Myocyte (in vitro differentiated cells): ENCODE measurements at places on chromosomes 13 and 19.

DNA sequence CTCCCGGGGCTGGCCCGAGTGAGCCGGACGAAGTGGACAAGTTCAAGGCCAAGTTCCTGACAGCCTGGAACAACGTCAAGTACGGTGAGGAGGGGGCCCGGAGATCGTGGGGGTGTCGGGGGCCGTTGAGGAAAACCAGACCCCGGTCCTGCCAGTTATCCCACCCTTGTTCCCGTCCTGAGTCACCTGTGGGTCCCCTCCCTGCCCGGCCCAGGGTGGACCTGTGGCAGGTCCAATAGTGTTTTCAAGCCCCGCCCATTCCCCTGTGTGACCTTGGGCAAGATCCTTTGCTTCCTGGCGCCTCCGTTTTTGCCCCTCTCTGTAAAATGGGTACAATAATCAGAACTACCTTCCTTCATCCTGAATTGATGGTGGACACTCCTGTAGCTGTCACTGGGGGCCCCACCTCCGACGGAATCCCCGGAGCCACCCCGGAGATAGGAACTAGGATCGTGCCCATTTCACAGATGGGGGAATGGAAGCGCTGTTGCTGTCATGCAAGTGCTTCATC, 593 bp downstream of the ATG4D start:
- no peak for DNase-seq

DNA sequence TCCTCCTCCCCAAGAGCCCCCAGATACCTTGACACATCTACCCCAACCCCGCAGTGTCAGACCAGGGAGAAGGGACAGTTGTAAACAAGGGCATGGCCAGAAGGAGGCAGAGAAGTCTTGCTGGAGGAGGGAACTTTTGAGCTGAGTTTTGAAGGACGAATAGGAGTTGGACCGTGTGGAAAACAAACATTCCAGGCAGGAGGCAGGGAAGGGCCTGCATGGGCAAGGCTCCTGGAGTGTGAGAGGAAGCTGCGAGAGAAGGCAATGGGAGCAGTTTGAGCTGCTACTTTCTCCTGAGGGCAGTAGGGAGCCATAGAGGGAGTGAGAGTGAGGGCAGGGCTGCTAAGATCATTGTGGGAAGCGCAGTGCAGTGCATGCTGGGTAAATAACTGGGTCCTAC, 23.3 kb downstream of the IL12RB1 start:
- no peak for DNase-seq

- no peak for DNase-seq
Measured at GRCh38 chr13:30884543-30884942, 21.5 kb upstream of the MEDAG start.

DNA sequence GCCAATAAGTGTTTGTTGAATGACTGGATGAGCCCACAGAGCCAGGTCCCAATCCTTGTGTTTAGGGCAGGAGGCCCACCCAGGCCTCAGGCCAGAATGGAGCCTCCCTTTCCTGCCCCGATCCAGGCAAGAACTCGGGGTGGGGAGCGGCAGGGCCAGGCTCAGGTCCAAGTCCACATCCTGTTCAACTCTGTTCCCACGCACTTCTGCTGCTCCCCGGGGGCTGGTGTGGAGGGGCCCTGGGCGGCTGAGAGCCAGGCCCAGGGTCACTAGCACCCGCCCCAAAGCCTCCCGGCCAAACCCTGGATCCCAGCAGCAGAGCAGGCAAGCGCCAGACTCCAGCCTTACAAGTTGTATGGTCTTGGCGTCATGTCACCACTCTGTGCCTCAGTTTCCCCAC, 8.0 kb downstream of the ANGPTL8 start:
- no peak for DNase-seq

GRCh38 chr19:15112385-15112784, 5.2 kb downstream of the SYDE1 start:
- DNase-seq = no peak

- no peak for DNase-seq
Measured at GRCh38 chr13:86840250-86841191, 830.6 kb upstream of the SLITRK5 start.

DNA sequence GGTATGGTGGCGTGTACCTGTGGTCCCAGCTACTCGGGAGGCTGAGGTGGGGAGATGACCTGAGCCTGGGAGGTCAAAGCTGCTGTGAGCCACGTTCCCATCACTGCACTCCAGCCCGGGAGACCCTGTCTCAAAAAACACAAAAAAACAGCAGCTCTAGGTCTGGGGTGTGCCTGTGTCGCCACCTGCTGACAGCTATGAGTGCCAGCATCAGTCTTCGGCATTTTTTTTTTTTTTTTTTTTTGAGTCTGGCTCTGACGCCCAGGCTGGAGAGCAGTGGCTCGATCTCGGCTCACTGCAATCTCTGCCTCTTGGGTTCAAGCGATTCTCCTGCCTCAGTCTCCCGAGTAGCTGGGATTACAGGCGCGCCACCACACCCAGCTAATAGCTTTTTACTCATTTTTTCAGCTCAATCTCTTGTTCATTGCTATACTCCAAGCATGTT, 10.1 kb downstream of the AP2S1 start:
- DNase-seq = peak; percentile 62

- no peak for DNase-seq
Measured at GRCh38 chr13:28528388-28528787, 33.5 kb upstream of the FLT1 start.

GRCh38 chr13:42981853-42982252, 10.2 kb downstream of the EPSTI1 start:
- no peak for DNase-seq

- no peak for DNase-seq
Measured at GRCh38 chr19:46866407-46867136, 5.8 kb downstream of the ARHGAP35 start.

GRCh38 chr19:1864480-1865171, 1.2 kb upstream of the KLF16 start:
- peak; percentile 82 for DNase-seq

- no peak for DNase-seq
Measured at GRCh38 chr13:48181482-48182145, 51.4 kb upstream of the ITM2B start.

DNA sequence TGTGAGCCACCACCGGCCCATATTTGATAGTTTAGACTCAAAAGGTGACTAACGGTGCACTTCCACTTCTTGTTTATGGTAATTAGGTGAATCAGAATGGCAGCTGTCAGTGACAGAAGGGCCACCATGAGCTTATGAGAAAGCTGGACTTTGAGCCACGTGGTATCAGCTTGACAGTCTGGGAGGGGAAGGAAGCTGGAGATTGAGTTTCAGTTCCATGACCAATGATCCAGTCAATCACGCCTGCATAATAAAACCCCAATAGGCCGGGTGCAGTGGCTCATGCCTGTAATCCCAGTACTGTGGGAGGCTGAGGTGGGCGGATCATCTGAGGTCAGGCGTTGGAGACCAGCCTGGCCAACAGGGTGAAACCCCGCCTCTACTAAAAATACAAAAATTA, 8.2 kb downstream of the EID2B start:
- peak; percentile 16 for DNase-seq

DNA sequence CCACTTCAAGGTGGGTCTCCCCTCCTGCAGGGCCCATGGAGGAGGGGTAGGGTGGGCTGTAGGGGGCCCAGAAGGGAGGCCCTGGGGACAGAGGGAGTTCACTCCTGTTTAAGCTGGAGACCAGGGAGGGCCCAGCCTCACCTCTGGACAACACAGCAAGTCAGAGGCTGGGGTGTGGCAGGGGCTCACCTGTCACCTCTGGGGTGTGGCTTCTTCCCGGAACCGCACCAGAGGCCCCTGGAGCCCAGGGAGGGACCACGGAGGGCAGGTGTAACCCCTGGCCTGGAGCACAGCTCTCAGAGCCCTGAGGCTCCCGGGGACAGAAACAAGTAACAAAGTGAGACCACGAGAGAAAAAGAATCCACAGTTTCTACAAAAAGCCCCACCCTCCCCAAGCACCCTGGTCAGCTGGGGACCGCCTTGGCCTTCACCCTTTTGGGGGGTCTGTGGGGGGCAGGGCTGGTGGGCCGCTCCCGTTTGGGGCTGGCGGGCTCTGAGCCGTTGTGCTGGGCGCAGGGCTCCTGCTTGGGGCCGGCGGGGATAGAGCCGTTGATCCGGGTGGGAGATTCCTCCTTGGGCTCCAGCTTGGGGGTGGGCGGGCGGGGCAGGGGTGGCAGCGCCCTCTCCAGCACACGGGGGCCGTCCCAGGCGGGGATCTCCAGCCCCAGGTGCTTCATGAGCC, 8.0 kb downstream of the SIRT6 start:
- DNase-seq = no peak

DNA sequence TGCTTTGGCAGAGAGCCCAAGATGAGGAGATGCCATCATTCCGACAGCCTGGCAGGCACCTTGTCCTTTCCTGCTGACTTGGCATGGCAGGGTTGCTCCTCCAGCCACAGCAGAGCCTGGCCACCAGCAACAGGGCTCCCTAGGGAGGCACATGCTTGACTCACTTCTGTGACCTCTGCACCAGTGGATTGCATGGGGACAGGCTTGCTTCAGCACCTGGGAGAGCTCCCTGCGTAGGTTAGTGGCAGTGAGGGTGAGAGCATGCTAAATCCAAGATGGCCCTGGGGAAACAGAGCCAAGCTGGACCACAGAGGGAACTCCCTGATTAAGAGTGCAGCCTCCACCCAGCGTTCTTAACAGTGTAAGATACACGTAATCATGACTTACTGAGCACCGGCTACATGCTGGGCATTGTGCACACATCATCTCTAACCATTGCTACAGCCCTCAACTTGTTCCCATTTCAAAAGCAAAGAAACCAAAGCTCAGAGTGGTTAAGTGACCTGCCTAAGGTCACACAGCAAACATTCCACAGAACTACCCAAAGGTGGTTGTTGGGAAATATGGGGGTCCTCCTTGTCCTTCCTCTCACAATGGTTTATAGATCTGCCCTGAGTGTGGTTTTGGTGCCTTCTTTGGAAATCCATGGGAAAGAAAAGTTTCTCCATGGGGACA, 116.6 kb upstream of the UQCRFS1 start:
- DNase-seq = no peak

DNA sequence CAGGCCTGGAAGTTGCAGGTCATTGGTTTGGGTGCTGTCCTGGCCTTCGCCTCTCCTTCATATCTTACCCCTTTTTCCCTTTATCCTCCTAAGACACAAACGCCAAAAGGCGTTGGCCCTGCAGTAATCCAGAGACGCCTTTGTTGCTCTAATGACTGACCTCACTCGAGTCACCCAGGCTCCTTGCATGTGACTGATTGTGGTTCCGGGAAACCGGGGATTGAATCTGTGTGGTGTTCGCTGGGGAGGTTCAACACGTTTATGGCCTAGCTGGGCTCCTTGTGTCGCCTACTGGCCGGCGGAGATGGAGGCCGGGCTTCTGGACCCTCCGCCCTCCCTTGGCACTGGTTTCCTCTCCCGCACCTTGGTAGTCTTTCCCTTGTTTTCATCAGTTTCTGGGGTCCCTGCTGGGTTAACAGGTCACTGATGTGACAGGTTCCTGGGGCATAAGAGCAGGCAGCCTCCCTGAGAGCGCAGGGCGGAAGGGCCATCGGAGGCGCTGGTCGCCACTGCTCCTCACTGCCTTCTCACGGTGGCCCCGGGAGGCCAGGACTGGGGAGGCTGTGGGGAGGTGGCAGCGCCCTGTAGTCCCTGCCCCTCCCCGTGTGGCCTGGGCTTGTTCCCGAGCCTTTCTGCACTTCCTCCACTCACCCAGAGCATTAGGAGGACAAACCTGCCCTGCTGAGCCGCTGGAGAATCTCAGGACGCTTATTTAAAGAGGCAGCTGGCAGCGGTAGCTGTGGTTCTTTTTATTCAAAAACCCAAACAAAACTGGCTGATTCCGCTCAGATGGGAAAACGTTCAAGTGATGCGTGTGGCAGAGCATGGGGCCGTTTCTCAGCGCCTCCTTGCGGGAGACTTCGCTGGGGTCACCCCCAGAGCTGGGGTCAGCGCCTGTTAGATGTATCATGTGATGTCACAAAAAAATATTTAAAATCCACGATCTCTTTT, 18.1 kb upstream of the NDUFS7 start:
- DNase-seq = no peak

GRCh38 chr13:89066868-89067466, 1395.8 kb downstream of the SLITRK5 start:
- no peak for DNase-seq

GRCh38 chr13:32682740-32683139, 96.5 kb downstream of the PDS5B start:
- DNase-seq = no peak

DNA sequence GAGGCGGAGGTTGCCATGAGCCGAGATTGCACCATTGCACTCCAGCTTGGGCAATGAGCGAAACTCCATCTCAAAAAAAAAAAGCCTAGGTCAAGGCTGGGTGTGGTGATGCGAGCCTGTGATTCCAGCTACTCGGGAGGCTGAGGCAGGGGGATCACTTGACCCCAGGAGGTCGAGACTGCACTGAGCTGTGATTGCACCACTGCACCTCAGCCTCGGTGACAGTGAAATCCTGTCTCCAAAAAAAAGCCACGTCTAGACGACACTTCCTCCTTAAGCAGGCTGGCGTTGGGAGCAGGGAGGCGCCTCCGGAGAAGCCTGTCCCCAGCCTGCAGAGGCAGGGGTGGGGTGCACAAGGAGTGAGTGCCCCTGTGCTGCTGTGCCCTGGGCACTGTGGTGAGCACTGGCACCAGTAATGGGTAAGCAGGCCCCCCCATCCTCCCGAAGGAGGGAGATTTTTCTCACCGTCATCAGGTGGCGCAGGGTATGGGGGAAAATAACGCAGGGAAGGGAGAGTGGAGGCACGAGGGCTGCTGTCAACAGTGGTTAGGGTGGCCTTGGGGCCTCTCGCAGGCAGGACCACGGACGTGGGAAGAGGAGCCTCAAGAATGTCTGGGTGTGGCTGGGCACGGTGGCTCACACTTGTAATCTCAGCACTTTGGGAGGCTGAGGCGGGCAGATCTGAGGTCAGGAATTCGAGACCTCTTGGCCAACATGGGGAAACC, 706 bp downstream of the P2RY11 start:
- DNase-seq = no peak

GRCh38 chr13:113491418-113491883, 940 bp upstream of the DCUN1D2 start:
- DNase-seq = peak; percentile 32

GRCh38 chr19:1855040-1855827, 7.0 kb upstream of the REXO1 start:
- peak; percentile 91 for DNase-seq

GRCh38 chr19:45122832-45123231, 29.9 kb downstream of the PPP1R37 start:
- no peak for DNase-seq

GRCh38 chr13:107271227-107271626, 703.3 kb upstream of the ARGLU1 start:
- DNase-seq = no peak

DNA sequence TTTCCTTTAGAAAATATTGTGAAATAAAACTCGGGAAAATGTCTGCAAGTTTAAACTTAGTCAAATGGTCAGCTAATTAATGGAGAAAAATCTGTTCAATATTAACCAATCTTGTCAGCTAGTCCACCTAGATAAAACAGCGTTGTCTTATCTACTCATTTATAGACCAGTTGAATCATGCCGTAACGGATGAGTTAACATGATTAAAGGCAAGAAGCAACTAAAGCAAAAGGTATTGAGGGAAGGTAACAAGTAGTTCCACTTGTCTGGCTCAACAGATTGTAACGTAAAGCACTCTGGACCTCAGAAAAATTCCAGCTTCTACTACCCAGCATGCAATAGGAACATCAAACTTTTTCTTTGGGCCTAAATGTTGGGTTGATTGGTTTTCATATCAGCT, 958.2 kb downstream of the DIAPH3 start:
- DNase-seq = no peak

DNA sequence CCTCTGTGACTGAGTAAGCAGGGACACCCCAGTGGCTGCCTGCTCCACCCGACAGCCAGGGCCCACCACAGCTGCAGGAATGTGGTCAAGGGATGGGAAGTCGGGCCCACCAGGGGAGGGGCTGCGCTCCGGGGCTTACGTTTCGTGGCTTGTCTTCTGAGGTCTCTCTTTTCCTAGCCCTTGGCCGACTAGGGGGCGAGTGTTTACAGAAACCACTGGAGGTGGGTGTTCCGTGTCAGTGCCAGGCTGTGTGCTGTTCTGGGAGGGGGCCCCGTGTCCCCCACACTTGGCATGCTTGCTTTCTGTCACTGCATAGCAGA, 4.5 kb downstream of the ADAT3 start:
- peak; percentile 34 for DNase-seq
